Stimulated activated CD8-positive, alpha-beta memory T cell treated with anti-CD3 and anti-CD28 coated beads, Interleukin-2, amount 100 ng/mL, for 1 hour (primary cell): ENCODE measurements at places on chromosomes 11 and 22.

- no peak for DNase-seq
Observed at GRCh38 chr22:37419370-37419968, 7.8 kb downstream of the ELFN2 start.

- DNase-seq, result no peak
Observed at GRCh38 chr11:94211261-94211830, 82.7 kb downstream of the PANX1 start.

DNA sequence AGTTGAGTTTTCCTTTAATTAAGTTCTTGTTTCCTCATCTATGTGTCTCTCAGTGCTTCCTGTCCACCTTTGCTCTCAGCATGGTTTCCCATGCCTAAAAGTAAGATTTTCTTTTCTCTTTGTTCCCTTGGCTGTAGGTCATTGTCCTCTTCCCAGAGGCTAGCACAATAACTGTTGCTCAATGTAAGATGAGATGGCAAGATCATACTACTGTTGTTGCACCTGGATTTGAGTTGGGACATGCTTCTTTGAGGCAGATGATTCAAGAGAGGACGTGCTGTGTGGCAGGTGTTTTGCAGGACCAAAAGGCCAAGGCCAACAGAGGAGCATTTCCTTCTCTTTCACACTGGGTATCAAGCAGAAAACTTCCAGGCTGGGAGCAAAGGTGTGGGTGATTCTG lies 11.3 kb upstream of the NELL1 start:
- DNase-seq, result no peak

- DNase-seq, result no peak
Observed at GRCh38 chr22:19238900-19239299, 52.6 kb downstream of the CLTCL1 start.

GRCh38 chr22:42548597-42549330 lies 5.0 kb upstream of the SERHL2 start:
- no peak for DNase-seq

DNA sequence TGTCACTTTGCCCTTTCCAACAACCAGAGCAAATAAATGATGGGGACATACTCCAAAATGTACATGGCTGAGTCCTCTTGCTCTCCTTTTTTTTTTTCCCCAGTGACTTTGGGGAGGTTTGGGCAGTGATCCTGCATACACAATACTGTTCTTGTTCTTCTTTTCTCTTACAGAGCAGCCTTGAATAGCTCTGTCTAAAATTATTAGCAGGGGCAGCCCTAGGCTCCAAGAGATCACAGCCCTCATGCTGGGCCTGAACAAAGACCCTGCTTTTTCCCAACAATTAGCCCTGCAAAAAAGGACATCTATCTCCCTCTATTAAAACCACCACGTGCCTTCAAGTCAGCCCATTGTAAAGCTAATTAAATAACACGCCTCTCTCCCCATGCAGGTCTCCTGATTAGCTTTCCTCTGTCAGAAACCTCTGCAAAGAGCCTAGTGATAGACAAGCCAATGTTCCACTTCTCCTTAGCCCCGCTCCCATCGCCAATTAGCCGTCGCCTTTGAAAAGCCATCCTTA lies 54.7 kb downstream of the ETS1 start:
- no peak for DNase-seq

DNA sequence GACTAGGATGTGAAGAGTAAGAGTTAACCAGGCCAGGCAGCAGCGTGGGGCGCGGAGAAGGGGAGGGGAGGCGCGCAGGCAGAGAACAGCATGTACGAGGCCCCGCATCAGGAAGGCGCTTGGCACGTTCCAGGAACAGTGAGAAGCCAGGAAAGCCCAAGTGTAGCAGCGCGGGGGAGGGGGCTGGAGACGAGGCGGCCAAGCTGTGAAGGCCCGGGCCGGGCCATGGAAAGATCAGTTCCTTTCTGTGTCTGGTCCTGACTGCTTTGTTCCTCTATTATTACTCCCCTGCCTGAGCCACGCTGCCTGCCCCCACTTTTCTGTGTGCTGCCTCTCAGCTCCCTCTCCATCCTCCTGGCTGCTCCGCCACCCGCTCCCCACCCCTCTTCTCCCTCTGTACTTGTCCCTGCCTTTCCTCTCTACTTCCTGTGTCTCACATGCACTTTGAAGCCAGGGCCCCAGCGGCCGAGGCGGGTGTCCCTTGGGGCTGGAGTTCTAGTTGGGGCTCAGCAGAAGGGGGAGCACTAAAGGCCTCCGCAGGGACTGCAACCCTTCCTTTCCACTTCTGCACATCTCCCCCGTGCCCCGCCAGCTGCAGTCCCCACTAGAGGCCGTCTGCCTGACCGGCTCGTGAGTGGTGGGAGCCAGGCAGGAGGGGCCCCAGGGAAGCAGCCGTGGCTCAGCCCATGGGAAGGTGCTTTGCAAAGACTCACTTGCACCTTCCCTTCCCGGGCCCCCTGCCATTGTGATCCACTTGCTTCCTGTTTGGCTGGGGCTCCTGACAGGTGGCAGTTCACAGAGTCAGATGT lies 63.7 kb downstream of the PRDM11 start:
- no peak for DNase-seq

- DNase-seq, result no peak
Observed at GRCh38 chr11:47329431-47329986, 23.0 kb downstream of the MYBPC3 start.

- DNase-seq, result no peak
Observed at GRCh38 chr11:130137999-130138398, 21.6 kb upstream of the ST14 start.

DNA sequence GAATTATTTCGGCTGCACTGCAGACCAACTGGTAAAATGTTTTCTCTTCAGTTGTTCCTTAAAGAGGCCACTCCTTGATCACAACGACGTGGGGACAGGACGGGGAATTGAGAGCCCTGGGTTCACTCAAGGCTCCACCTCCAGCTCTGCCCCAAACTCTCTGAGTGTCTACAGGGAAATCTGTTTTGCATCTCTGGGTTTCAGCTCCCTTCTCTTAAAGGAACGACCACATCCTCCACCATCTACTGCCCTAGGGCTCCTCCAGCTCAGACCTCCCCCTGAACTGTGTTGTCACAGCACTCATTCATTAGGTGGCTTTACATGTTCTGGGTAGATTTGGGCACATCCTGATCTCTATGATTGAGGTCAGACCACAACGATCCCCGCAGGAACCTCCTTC lies 5.1 kb upstream of the PPFIA1 start:
- no peak for DNase-seq

DNA sequence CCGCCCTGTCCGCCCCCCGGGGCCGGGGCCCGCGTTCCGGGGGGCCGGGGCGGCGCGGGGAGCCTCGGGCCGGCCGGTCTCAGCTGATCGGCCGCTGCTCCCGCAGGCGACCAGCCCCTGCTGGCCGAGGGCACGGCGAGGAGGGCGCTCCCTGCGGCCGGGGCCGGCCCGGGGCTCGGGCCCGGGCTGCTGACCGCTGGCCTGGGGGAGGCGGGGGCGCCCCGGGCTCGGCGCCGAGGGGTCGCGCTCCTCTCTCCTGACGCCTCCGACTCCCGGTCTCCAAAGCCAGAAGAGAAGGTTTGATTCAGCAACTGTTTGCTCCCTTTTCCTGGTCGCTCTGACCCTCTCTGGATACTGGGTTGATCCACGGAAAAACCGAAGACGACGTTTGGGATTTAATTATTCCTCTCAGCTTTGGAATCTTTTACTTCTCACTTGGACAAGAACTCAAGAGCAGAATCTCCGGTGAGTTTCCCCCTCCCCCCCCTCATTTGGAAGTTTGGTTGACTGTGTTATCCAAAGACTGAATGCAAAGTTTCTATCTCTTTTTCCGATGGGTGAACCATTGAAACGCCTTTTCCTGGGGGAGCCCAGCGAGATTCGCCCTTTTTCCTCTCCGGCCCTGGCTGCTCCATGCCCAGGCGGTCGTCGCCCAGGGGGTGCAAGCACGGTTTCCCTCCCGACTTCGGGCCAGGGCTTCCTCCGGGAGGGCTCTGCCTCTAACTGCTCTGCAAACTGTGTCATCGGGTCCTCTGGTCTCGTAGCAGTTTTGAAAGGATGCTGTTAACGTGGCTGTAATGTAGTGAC lies 725 bp downstream of the KDM2A start:
- DNase-seq, result no peak

- DNase-seq, result peak; percentile 47
Observed at GRCh38 chr11:3642071-3642951, 519 bp upstream of the ART5 start.

DNA sequence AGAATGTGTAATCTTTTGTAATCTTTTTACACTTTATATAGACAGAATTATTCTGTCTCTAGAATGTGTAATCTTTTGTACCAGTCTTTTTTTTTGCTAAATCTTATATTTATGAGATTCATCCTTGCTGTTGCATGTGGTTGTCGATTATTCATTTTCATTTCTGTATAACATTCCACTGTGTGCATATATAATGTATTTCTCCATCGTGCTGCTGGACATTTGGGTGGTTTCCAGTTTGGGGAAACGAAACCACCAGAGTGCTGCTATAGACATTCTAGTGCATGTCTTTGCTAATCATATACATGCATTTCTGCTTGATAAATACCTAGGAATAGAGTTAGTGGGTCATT lies 146.5 kb downstream of the GRIK4 start:
- DNase-seq, result no peak

GRCh38 chr11:118417801-118418200 lies 16.4 kb downstream of the ATP5MG start:
- no peak for DNase-seq

DNA sequence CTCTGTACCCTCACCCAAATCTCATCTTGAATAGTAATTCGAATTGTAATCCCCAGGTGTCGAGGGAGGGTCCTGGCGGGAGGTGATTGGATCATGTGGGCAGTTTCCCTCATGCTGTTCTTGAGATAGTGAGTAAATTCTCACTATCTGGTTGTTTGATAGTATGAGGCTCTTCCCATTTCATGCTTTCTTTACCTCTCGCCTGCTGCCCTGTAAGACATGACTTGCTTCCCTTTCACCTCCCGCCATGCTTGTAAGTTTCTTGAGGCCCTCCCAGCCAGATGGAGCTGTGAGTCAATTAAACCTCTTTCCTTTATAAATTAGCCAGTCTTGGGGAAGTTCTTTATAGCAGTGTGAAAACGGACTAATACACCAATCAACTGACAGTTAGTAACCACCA lies 60.1 kb downstream of the FAM76B start:
- DNase-seq, result no peak

DNA sequence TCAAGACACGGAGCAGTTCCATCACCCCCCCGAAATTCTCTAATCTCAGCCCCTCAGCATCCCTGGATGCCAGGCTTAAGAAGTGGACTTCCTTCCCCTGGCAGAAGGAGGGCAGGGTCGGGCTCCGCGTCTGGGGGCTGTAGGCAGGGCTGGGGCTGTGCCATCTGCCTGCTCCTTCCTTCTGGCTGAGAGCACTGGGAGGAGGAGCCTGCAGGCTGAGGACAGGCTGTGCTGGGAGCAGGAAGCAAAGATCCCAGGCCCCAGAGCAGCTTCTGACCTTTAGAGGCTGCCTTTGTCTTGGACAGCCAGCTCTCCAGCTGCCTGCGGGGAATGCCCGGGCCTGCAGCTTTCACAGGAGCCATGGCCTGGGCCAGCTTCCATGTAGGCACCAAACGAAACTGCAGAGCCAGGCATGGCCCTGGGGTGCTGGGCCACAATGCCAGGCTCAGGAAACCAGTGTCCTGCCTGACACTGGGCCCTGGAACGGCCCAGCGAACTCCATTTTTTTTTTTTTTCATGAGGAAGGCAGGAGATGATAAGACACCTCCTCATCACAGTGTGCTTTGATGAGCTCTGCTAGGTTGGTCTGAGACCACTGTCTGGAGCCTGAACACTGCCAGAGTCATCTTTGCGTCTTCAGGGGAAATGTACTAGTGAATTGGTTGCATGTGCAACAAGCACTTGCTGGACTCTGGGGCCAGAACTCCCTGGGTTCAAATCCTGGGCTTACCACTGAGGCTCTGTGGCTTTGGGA lies 67.9 kb downstream of the MCM5 start:
- DNase-seq, result no peak

- no peak for DNase-seq
Observed at GRCh38 chr11:128184981-128185380, 402.4 kb downstream of the ETS1 start.

GRCh38 chr11:90423378-90423777 lies 200.5 kb upstream of the CHORDC1 start:
- DNase-seq, result no peak

- DNase-seq, result no peak
Observed at GRCh38 chr11:10634407-10634806, 59.1 kb downstream of the IRAG1 start.
